ENCODE measurements at places on chromosomes 1 and 21. TPM values are rescaled to one million over a fixed set of nuclear protein-coding genes. Genes with fewer than 3 reads are reported as not detected.
A peak's percentile ranks its signal among the peaks of the same experiment; 100 is the strongest.

- no peak for DNase-seq
These were observed 164.6 kb downstream of the RASAL2 start for GRCh38 chr1:178258536-178258935.

DNA sequence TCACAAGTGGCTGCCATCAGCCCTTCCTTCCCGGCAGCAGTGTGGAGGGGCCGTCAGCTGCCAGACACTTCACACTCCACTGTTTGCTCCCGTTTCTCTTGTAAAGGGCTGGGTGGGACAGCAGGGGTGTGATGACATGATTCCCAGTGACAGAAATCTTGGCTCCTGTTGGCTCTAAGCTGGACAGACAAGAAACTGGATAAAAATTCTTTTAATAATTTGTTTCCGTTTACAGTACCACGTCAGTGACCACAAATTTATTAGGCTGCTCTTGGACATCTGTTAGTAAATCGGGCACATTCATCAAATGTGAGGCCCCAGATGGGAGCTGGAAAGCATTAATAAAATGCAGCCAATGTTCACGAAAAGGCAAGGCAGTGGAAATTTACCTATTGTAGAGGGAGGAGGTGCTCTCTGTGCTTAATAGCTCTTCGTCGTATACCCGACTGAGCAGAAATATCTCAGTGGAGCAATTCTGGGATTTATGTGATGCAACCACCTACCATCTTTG, 353.7 kb upstream of the GREM2 start:
- no peak for DNase-seq

The CHIA gene
- total RNA-seq, result not detected

GRCh38 chr1:25478633-25479032, 47.9 kb downstream of the MACO1 start:
- peak; percentile 80 for DNase-seq

DNA sequence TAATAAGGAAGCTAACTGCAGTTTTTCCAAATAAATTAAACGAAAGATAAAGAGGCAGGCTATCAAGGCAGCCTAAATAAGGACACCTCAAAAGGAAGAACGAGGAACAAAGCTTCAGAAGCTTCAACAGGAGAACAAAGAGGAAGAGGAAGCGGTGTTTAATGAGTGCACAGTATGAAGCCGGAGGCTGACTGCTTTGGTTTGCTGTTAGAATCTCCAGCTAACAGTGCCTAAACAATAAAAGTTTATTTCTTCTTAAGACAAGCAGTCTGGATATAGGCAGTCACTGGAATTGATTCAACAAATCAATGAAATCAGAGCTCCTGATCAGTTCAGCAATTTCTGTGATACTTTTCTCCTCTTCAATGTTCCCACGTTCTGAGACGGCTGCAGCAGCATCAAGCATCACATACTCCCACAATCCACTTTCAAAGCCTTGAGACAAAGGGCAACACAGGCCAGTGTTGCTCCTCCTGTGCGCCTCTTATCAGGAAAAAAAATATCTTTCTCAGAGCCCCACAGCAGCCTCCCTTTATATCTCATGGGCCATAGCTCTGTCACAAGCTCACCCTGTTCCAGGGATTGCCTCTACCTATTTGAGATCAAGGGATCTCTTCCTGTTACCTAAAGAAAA, 365.6 kb upstream of the ST6GALNAC5 start:
- no peak for DNase-seq

GRCh38 chr1:11052839-11053757, 6.1 kb upstream of the MASP2 start:
- DNase-seq, result no peak

The KLHL20 gene
- 35.8 TPM for total RNA-seq

DNA sequence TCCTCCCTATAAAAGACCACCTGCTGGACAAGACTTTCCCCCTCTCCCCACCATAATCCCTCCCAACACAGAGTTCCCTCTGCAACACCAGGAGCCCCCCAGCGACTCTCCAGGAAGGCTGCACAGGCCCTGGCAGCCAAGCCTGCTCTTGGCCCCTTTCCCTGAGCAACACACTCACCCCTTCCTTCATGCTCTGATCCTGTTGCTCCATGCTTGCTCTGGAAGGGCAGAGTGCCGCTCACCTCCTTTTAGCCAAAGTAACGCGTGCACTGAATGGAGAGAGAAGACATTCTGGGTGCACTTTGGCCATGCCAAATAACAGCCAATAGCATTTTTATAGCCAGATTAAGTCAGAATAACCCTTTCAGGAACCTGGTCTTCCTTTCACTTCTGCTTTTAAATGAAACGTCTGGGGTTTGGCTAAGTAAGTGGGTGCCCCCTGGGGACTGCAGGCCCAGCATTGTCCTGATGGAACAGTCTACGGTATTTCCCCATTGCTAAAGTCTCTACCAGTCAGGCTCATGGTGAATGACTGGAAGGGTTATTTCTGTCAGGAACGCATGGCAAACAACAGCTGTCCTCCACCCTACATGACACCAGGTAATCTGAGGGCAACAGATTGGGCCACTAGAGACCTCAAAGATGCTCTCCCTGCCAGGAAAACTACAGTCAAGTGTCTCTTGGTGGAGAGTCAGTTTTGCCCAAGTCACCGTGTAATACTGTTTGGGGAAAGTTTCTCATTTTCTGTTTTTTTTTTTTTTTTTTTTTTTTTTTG, at the start of gene SLC2A5:
TSS of gene SLC2A5 (minus strand) at position 310 of the 775 bp plus-strand sequence. CDS start at position 211, 99 bp downstream.
- peak; percentile 34 for DNase-seq

The PATJ gene
- 71.8 TPM for total RNA-seq

GRCh38 chr1:157734321-157734720, 33.8 kb upstream of the FCRL3 start:
- no peak for DNase-seq

The CASP9 gene
- total RNA-seq, result 3.2 TPM

The SPATA45 gene
- not detected for total RNA-seq

DNA sequence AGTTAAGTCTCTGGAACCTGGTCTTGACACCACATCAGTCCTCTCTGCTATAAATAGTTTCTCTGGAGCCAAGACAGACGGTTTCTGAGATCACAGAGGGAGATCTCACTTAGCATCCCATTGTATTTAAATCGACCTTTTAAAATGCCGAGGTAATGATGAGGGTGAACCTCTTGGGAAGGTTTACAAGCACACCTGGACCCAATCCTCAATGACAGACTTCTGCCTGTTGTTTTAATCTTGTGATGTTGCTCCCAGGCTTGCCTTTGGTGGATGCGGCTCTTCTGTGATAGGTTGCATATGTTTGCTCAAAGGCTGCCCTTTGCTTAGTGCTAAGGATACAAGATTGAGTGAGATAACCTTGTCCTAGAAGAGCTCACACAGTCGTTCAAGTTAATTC, 104.6 kb upstream of the L1TD1 start:
- DNase-seq, result no peak

DNA sequence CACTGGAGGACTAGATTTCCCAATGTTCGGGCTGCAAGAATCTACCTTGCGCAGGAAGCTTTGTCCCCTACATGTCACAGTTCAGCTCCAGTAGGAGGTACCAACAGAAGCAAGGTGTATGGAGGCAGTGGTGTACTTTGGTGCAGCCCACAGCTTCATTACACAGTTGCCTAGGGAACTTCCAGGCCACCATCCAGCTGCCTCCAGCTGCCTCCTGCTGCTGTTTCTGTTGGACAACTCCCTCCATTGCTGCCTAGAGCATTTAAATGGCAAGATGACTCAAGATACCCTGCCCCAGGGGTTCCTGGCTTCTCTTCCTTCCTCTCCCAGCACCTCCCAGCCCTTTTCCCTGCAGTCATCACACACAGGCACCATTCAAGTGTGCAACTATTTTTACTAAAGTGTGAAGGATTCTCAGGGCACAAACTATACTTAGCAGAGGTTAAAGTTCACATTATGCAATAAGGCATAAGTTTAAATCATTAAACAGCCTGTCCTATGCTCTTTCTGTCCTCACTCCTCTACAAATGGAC, 39.0 kb upstream of the ATP1A1 start:
- peak; percentile 80 for DNase-seq

GRCh38 chr1:23592209-23592892, 33.0 kb upstream of the ID3 start:
- peak; percentile 87 for DNase-seq

The PRR9 gene
- total RNA-seq, result not detected

DNA sequence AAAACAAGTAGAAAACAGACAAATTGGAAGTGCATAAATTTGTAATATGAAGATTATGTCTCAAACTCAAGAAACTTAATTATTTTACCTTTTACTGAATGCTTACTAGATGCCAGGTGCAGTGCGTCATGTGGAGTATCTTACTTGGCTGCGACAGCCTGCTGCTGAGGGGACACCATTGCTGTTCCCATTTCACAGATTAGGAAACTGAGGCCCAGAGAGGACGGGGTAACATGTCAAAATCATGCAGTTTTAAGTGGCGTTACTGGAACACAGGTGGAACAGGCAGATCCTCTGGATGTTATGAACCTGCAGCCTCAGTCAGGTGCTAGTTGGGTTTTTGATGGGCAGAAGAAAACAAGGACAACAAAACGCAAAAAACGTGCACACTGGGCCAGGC, 7.3 kb upstream of the DHRS3 start:
- DNase-seq, result no peak

DNA sequence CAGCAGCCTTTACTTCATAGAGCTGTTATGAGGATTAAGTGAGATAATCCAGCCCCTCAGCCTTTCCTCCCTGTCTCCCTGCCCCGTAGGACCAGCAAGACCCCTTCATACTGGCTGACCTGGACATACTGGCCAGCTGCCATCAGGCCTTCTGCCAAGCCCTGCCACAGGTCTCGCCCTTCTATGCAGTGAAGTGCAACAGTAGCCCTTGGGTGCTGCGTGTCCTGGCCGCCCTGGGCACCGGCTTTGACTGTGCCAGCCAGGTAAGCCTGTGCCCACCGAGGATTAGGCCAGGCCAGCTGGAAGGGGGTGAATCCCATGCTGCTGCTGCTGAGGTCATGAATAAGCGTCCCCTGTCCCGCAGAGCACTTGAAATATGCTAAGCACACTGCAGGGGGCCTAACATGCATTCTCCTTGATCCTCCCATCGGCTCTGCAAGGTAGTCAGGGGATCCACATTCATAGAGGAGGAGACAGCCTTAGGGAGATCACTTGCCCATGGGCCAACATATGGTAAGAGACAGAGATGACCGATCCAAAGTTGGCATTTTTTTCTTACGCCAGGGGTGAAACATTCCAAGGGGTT, 73.3 kb upstream of the TINAGL1 start:
- DNase-seq, result no peak

- peak; percentile 46 for DNase-seq
These were observed at the start of gene RNF223 for GRCh38 chr1:1073743-1074587. TSS of gene RNF223 (minus strand) at chr1:1074306. CDS start at chr1:1072566, 1,740 bp downstream.

The CHD1L gene
- 34.6 TPM for total RNA-seq

- DNase-seq, result no peak
These were observed 2.3 kb downstream of the ACTL8 start for GRCh38 chr1:17757426-17757825.

DNA sequence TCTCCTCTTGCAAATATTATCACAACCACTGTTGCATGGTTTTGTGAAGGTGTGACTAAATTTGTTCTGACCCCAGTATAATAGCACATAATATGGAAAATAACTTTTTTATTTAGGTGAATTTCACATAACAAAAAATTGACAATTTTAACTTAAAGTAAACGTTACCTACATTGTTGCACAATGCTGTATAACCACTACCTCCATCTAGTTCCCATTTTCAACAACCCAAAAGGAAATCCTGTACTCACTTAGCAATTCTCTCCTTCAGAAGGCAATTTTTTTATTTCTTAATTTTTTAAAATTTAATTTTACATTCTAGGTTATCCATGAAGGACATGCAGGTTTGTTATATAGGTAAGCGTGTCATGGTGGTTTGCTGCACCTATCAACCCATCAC, 95.2 kb downstream of the KCNJ6 start:
- no peak for DNase-seq

DNA sequence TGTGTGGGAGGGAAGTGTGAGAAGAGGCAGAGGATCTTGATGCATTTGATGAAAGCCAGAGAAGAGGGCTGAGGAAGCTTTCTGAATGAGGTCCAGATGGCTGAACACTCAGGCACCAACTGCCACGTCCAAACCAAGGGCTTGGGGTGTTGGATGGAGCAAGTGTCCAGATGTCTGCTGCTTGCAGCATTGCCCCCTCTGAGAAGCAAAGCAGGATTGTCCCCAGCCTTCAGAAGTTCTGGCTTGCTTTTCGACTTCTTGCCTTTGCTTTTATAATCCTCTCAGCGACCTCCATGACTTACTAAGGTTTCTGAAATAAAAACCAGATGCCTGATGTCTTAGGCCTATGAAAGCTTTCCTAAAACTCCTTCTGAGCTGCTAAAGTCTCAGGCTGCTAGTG, 182.5 kb downstream of the HUNK start:
- no peak for DNase-seq

DNA sequence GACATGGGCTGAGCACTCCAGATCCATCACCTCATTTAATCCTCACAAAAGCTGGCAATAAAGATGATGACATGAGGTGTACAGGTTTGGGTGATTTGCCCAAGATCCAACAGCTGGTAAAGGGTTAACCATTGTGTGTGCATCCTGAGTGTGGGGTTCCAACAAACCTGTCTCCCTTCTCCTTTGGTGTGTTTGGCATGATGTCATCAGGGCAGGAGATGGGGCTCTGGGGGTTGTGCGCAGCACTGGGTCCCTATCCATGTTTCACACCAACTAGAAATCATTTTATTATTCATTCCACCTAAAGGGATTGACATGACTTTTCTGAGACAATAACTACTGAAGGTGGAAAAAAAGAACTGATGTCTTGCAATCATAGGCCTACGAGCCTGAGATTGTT, 452.5 kb downstream of the SIPA1L2 start:
- no peak for DNase-seq

DNA sequence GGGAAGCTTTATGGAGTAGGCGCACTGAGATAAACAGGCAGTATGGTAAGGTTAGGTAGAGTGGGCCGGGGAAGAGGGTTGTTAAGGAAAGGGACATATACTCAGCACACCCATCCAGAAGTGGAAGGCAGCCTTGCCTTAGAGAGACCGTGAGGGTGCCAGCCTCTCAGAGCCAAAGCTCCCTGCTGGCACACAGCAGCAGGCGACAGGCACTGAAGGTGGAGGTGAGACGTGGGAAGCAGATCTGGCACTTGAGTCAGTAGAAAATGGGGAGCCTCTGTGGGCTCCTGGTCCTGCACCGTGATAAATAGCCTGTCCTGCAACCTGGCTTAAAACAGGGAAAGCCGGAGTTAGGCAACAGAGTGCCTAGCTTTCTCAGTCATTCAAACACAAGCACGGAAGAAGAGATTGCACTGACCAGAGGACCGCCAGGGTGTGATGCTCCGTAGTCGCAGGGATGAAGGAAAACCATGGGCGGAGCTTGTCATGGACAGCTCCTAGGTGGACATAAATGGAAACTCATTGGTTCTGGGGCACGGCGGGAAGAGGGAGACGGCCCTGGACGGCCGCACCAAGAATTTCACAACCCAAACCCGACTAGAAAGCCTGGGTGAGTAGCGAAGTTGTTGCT, 15.5 kb downstream of the KCNK1 start:
- no peak for DNase-seq

The ACKR1 gene
- total RNA-seq, result not detected

DNA sequence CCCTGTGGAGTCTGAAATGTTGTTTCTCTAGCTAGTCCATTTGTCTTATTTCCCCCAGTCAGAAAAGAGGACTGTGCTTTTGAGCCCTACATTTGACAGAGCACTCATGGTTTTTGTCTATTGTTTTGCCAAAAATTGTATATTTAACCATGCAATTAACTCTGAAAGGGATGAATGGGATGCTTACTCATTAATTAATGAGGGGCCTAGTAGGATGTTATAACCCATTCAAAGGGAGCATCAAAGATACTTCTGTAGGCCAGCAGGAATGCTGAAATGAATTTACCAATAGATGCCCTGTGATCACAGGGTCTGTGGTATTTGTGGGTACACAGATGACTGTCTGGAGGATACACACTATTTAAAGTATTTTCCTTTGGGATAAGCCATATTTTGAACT, 147.7 kb downstream of the FCRL5 start:
- DNase-seq, result no peak

- no peak for DNase-seq
These were observed 153.5 kb downstream of the HLX start for GRCh38 chr1:221032637-221033280.

Measured in bronchial epithelial cell (primary cell).